ENCODE measurements at places on chromosomes 16 and 17.

- DNase-seq = no peak
Observed at GRCh38 chr17:19646788-19647696, 1.5 kb upstream of the ALDH3A2 start.

DNA sequence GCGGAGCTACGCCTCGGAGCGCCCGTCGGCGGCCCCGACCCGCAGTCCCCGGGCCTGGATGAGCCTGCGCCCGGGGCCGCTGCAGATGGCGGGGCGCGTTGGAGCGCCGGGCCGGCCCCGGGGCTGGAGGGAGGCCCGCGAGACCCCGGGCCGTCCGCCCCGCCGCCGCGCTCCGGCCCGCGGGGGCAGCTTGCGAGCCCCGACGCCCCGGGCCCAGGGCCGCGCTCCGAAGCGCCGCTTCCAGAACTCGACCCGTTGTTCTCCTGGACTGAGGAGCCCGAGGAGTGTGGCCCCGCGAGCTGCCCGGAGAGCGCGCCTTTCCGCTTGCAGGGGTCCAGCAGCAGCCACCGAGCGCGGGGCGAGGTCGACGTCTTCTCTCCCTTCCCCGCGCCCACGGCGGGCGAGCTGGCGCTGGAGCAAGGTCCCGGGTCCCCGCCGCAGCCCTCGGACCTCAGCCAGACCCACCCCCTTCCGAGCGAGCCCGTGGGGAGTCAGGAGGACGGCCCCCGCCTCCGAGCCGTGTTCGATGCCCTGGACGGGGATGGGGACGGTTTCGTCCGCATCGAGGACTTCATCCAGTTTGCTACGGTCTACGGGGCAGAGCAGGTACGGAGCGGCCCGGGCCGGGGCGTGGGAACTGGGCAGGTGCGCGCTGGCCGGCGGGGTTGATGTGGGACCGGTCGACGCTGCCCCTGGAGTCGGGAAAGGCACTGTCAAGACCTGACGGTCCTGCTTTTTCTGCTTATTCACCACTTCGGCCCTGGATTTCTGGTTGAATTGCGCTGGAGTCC lies 861 bp downstream of the RAB11FIP3 start:
- DNase-seq = no peak

DNA sequence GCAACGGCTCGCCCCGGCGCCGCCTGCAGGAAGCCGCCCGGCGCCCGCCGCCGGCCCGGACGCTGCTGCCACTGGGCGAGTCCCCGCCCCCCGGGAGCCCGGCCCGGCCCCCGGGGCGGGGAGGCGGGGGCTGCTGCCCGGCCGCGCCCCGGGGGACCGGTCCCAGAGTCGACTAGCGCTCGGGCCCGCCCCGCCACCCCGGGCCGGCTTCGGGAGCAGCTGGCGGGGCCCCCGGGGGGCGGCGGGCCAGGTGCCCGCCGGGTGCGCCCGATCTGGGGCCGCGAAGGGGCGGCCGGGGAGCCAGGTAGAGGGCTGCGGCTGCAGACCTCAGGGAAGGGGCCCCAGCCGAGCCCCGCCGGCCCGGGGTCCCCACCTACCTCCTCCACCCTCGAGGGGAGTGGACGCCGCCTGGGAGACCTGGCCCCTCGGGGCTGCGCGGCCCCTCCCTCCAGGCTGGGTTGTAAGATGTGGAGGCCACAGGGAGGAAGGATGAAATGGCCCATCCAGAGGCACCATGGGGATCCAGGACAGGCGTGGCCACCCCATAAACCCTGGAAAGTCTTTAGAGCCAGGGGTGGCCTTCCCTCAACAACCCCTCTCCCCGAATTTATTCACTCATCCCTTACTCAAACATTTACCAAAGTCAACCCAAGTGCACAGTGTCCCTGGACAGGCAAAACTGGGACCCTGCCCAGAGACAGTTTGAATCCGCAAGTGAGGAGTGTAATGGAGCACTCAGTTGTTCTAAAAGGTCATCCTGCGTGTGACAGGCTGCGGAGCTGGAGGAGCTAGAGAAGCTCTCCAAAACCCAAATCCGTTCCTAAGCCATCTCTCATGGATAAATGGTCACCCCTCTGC lies at the start of gene CDYL2:
TSS of gene CDYL2 (minus strand) at position 73 of the 858 bp plus-strand sequence. CDS start 425 bp downstream, outside the sequence.
- DNase-seq = no peak

GRCh38 chr16:88924834-88925539 lies 52.0 kb downstream of the CBFA2T3 start:
- DNase-seq = peak; percentile 49

DNA sequence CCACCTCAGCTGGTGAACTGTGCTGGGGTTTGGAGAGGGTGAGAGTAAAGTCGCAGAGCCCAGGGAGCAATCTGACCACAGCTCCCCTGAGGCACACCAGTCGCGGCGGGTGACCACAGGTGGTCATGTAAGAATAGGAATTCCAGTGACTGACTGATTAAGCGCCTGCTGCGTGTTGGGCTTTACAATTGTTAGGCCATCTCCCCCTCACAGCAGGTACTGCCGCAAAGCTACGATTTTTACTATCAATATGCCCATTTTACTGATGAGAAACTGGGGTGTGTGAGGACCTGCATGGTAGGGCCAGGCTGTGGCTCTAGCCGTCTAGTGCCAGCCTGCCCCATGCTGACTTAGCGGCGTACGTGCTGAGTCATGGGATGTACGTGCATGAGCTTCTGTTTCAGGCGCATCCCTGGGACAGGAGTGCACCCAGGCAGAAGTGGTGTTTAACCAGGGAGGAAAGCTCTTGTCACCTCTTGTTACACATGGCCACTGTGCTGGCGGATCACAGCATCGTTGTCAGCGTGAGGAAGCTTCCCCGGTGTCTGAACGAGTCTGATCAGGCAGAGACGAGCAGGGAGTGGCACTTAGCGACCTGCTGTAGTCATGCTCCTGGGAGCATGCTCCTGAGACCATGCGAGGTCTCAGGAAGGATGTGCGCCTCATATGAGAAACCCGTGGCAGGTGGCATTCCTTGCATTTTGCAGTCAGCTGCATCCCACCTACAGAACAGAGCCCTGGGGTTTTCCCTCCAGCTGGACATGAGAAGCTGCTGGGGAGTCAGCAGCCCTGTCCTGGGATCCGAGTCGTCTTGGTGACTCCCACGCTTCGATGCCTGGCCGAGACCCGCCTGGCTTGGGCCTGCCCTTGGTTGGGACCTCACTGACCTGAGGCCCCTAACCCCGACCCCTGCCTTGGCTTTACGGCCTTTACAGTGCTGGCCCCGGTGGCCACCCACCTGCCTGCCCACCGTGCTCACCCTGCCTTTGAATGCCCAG lies 163.7 kb upstream of the CHMP6 start:
- no peak for DNase-seq

DNA sequence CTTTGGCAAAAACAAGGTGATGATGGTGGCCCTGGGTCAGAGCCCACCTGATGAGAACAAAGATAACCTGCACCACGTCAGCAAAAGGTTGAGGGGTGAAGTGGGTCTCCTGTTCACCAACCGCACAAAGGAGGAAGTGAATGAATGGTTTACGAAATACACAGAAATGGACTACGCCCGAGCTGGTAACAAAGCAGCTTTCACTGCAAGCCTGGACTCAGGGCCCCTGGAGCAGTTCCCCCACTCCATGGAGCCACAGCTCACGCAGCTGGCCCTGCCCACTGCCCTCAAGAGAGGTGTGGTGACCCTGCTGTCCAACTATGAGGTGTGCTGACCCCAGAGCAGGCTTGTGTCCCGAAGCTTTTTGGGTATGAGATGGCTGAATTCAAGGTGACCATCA lies 29.7 kb upstream of the DLX4 start:
- no peak for DNase-seq

DNA sequence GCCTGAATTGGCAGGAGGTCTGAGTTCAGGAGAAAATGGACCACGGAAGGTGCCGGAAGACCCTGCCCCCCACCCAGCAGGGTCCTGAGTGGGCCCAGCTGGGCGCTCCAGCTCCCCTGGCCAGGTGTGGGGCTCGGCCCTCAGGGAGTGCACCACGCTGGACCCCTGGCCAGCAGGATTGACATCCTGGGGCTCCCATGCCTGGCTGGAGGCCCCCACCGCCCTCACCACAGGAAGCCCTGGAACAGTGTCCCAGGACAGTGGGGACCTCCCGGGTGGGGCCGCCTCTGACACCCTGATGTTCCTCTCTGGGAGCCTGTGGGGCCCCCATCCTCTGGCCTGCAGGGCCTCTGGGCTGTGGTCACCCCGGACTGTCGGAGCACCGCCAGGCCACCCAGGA lies 28.1 kb upstream of the CACNA1H start:
- DNase-seq = no peak

- no peak for DNase-seq
Observed at GRCh38 chr17:29071303-29071702, 28.4 kb downstream of the PIPOX start.

GRCh38 chr17:81524039-81524864 lies 3.9 kb upstream of the FSCN2 start:
- no peak for DNase-seq

GRCh38 chr17:47776330-47777197 lies 43.5 kb downstream of the TBX21 start:
- DNase-seq = no peak

GRCh38 chr16:57603115-57604024 lies 25.1 kb upstream of the ADGRG1 start:
- DNase-seq = no peak

- DNase-seq = no peak
Observed at GRCh38 chr16:12193692-12194091, 217.2 kb downstream of the SNX29 start.

GRCh38 chr16:3215601-3216262 lies 19.2 kb downstream of the ZNF200 start:
- DNase-seq = no peak

GRCh38 chr16:73054125-73054484 lies 6.2 kb upstream of the ZFHX3 start:
- DNase-seq = no peak

- DNase-seq = peak; percentile 82
Observed at GRCh38 chr16:79598348-79599181, 2.0 kb downstream of the MAF start.

- DNase-seq = no peak
Observed at GRCh38 chr17:11330006-11330405, 89.0 kb downstream of the SHISA6 start.

DNA sequence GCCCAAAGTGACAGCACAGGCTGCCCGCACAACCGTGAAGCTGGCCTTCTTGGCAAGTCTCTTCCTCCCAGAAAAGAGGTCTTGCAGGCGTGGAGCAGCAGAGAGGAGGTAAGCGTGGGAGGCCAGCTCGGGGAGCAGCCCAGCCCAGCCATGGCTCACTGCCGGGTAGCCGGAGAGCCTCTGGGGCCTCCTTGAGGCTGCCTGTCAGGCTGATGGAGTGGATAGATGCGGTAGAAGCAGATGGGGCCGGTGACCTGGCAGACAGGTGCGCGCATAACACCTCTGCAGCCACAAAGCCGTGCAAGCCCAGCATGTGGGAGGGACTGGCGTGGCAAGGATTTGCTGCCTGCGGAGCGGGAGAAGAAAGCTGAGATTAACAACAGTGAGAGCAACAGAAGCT lies 17.1 kb upstream of the DOK4 start:
- no peak for DNase-seq

- DNase-seq = no peak
Observed at GRCh38 chr16:82987767-82988166, 361.0 kb downstream of the CDH13 start.

DNA sequence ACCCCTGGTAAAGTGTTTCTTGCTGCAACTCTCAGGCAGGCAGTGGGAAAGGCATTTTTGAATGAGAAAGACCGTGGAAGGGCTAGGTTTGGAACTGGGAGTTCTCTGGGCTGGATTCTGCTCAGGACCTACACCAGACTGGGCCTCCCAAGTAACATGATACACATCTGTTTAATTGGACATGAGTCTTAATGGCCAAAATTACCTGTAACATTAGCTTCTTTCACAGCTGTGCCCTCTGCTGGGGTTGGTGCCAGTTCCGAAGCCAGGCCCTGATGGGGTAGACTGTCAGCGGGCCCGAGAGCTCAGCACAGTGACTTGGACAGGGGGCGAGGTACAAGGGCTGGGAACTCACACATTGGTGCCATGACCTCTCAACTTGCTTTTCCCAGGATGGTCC lies 118.9 kb upstream of the IRX3 start:
- DNase-seq = no peak

GRCh38 chr17:74042744-74043486 lies 160.6 kb upstream of the RPL38 start:
- peak; percentile 52 for DNase-seq

GRCh38 chr16:9082422-9082821 lies 9.0 kb upstream of the HAPSTR1 start:
- DNase-seq = no peak

DNA sequence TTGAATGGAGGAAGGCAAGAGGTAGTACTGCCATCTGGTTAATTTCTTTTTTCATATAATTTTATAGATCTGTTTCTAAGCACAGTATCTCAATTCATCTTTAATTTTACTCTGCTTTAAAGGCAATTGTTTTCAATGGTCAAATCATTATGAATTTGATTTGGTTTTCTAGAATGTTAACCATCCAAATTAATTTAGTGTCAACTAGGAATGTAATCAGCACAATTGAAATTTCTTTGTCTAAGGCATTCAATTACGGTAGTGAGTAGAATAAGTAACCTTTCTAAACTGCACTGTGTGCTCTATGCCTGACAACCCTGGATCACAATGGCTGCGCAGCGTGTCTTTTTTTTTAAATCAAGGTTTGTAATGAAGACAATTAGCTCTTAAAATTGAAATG lies 44.3 kb downstream of the CACNG1 start:
- DNase-seq = no peak

GRCh38 chr16:48223490-48223889 lies 20.6 kb upstream of the LONP2 start:
- DNase-seq = no peak

GRCh38 chr17:44909681-44910144 lies 5.6 kb downstream of the GFAP start:
- DNase-seq = peak; percentile 3

DNA sequence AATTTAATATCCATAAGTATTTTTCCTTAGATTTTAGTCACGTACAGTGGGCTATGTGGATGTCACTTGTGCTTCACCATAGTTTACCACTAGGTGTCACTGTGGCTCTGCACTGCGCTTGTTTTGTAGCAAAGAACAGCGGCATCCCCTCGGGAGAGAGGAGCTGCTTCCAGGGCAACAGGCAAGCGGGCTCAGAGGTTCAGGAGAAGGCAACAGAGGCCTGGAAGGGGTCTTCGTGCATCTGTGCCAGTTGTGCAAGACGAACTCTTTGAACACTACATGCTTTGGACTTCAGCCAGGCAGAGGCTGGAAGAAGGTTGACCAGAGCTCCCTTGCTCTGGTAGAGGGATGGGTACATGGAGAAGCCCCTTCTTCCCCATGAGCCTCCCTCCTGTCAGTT lies 20.6 kb downstream of the CYB561 start:
- DNase-seq = peak; percentile 67

DNA sequence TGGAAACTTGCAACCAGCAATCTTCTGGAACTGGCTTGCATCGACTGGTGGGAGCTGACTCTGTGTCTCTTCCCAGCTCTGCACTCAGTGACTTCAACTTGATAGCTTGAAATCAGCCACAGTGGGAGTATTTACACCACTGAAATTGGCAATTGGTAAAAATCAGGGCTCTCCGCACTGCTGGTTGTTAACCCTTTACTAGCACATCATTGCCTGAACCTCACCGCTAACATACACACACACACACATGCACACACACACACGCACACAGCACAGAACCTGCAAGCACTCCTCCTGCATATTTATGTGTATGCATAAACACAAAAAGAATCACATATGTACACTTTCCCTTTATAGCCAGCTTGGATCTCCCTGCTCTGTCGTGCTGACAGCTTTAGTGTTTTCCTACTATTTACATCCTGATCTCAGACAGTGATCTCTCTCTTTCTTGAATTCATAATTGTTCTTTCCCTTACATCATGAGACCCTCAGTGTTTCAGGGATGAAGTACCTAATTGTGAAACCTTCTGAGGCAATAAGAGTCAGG lies 7.9 kb upstream of the TMIGD1 start:
- DNase-seq = no peak

GRCh38 chr17:2174468-2175293 lies 119.8 kb downstream of the HIC1 start:
- DNase-seq = peak; percentile 29

GRCh38 chr16:58628845-58629732 lies 537 bp downstream of the CNOT1 start:
- DNase-seq = peak; percentile 29

All from gastrocnemius medialis (tissue), 4 donors.